CD4-positive, alpha-beta memory T cell (primary cell): ENCODE measurements at places on chromosomes 3 and 15.

DNA sequence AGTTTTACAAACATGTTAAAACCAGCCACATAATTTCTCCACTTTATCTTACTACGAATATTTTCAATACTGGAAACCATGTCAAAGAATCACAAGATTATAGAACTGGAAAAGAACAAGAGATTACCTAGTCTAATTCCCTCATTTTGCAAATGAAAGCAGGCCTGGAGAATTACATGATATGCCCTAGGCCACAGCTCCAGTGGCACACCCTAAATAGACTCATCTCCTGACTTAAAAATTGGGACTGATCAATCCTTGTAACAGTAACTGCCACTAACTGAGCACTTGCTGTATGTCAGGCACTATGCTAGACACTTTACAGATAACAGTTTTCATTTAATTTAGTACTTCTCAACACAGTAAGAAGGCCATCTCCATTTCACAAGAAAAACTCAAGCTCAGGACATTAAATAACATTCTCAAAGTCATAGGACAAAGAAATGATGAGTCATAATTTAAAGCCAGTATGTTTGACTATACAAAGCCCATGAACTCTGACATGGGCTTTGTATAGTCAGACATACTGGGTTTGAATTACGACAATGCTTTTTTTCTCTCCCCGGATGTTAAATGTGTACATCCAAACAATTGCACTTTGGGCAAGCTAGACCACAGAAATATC is 9.4 kb downstream of the IGSF11 start:
- H3K36me3 ChIP-seq, result no peaks in the 10 kb centered on the region
- H3K4me1 ChIP-seq, result no peaks in the 10 kb centered on the region
- no peak for DNase-seq

DNA sequence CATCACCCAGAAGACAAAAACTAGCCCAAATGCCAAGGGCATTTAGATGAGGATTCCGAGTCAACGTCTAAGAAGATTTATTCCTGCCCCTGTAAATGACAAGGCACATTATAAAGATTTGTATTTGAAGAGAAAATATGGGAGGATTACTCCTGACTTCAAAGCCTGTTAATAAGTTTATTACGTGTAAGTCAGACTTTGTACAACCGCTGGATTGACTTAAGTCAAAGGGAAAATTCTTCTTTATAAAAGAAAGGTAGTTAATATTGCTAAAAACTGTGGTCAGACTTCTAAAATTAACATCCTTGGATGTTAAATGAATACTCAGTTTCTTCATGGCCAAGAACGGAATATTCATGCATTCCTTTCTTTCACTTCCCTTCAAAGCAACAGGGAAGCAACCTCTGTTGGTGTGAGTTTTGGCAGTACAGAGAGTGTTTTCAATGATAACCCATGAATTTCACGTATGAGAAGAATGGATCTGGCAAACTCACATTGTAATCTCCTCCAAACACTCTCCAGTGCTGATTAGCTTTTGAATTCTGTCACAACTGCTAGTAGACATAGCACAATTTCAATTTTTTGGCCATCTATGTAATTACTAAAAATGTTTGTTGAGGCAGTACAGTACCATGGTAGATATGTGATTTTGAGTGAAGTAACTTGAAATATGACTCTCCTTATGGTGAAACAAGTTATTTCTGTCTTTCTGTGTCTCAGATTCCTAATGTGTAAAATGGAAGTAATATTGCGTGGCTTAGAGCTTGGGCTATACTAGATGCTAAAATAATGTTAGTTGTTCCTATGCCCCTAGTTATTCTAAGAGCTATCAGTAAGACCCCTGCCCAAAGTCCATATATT is 62.0 kb downstream of the PLD1 start:
- H3K4me3 ChIP-seq, result no peak overlapping the region
- no peaks in the 10 kb centered on the region for H3K4me1 ChIP-seq
- H3K27ac ChIP-seq, result no peak overlapping the region
- DNase-seq, result no peak
- H3K36me3 ChIP-seq, result no peaks in the 10 kb centered on the region

- no peaks in the 10 kb centered on the region for H3K36me3 ChIP-seq
- DNase-seq, result no peak
- no peak overlapping the region for H3K27ac ChIP-seq
- no peaks in the 10 kb centered on the region for H3K27me3 ChIP-seq
Measured at GRCh38 chr3:42667523-42668412, 14.3 kb downstream of the ZBTB47 start.

- H3K4me1 ChIP-seq, result no peaks in the 10 kb centered on the region
- H3K27me3 ChIP-seq, result no peaks in the 10 kb centered on the region
- H3K27ac ChIP-seq, result no peak overlapping the region
- DNase-seq, result no peak
- no peaks in the 10 kb centered on the region for H3K36me3 ChIP-seq
- H3K4me3 ChIP-seq, result no peak overlapping the region
Measured at GRCh38 chr3:134904241-134904771, 109.2 kb downstream of the EPHB1 start.

GRCh38 chr15:71469413-71469812 is 340.9 kb upstream of the NR2E3 start:
- no peaks in the 10 kb centered on the region for H3K36me3 ChIP-seq
- no peaks in the 10 kb centered on the region for H3K4me1 ChIP-seq
- H3K27ac ChIP-seq, result no peak overlapping the region
- no peak for DNase-seq

GRCh38 chr3:174457758-174458157 is 401.4 kb upstream of the NAALADL2 start:
- no peak overlapping the region for H3K4me3 ChIP-seq
- H3K4me1 ChIP-seq, result no peaks in the 10 kb centered on the region
- H3K27ac ChIP-seq, result no peak overlapping the region
- H3K27me3 ChIP-seq, result no peaks in the 10 kb centered on the region
- no peak for DNase-seq

DNA sequence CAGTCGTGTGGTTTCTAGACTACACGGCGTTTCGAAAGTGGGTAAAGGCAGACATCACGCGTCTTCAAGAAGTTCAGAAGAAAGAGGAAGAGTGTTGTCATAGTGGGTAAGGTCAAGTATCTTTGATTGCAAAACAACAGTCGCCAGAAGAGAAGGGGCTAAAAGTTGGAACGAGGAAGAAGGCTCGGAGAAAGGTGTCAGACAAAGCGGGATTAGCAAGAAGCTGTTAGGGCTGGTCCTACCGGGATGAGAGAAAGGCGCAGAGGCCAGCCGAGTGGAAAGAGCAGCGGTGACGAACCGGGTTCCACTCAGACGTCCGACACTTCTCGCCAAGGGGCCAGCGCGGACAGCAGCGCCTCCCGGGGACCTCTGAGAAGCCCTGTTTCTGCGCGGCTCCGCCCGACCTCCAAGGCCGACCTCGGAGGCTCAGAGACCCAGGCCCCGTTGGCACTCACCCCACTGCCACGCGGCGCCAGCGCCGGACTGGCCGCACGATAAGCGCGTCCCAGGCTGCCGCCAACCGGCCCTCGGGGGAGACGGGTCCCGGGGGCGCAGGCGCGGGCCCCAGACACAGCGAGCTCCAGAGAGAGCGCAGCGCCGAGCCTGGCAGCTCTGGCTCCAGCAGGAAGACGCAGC is 436 bp downstream of the ADPGK start:
- peak overlapping the region; percentile 87 for H3K27ac ChIP-seq
- H3K4me1 ChIP-seq, result peaks cover 62% of the 10 kb centered on the region
- H3K36me3 ChIP-seq, result peaks cover 10% of the 10 kb centered on the region
- peak overlapping the region; percentile 36 for H3K4me3 ChIP-seq
- H3K27me3 ChIP-seq, result no peaks in the 10 kb centered on the region

GRCh38 chr3:22959593-22959992 is 243.5 kb upstream of the UBE2E2 start:
- no peaks in the 10 kb centered on the region for H3K36me3 ChIP-seq
- no peak for DNase-seq
- no peaks in the 10 kb centered on the region for H3K27me3 ChIP-seq
- H3K4me3 ChIP-seq, result no peak overlapping the region
- no peaks in the 10 kb centered on the region for H3K4me1 ChIP-seq
- no peak overlapping the region for H3K27ac ChIP-seq

- no peaks in the 10 kb centered on the region for H3K27me3 ChIP-seq
- H3K27ac ChIP-seq, result no peak overlapping the region
- no peak for DNase-seq
- no peak overlapping the region for H3K4me3 ChIP-seq
- H3K4me1 ChIP-seq, result no peaks in the 10 kb centered on the region
Measured at GRCh38 chr3:114128826-114129225, 50.0 kb downstream of the DRD3 start.

DNA sequence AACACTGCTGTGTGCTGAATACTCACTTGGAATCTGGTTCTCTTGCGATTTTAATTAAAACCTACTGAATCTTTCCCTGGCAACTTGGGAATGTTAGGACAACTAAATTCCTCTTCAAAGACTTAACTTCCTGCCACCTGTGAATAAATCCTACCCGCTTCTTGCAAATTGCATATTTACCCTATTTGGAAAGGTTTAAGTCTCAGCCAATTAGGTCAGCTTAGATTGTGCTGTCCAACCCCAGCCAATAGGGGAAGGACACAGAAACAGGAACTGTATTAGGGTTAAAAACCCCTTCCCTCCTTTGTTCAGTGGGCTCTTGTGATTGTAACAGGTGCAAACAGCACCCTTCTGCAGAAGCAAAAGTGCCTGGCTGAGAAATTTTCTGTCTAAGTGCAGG is 38.6 kb upstream of the FSTL1 start:
- no peak overlapping the region for H3K4me3 ChIP-seq
- H3K27ac ChIP-seq, result no peak overlapping the region
- no peaks in the 10 kb centered on the region for H3K4me1 ChIP-seq
- no peaks in the 10 kb centered on the region for H3K36me3 ChIP-seq
- DNase-seq, result no peak

DNA sequence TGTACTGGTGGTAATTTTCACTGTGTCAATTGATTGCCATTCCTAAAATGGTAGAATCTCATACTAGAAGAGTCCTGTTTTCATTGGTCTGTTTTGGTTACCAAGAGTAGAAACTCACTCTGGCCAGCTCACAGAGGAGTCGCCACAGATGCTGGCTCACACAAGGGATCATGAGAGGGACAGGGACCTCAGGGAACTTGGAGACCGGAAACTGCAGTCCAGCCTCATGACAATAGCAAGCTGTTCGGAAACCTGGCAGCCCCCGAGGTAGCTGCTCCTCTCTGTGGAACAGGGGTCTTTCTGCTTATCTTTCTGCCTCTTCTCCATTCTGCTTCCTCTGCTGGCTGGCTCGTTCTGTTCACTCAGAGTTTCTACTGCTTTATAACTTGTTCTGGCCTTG is 192.9 kb downstream of the PLCL2 start:
- no peaks in the 10 kb centered on the region for H3K27me3 ChIP-seq
- H3K4me1 ChIP-seq, result peaks cover 34% of the 10 kb centered on the region
- no peak for DNase-seq
- no peak overlapping the region for H3K27ac ChIP-seq
- no peak overlapping the region for H3K4me3 ChIP-seq
- H3K36me3 ChIP-seq, result no peaks in the 10 kb centered on the region

DNA sequence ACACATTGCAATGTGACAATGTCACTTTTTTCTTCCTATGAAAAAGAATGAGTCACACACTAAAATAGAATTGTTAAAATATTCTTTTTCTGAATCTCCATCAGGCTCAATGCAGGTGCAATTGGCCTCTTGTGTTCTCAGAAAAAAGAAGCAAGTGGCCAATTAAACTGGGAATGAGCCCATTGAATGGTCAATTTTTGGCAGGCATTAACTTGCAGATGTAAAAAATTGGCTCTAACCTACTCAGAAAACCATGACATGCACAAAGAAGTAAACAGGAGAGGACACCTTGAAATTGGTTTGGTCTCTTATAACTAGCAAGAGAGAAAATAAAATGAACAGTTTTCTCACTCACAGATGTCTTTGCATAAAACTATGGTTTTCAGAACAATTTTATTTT is 820.8 kb downstream of the TBL1XR1 start:
- no peaks in the 10 kb centered on the region for H3K4me1 ChIP-seq
- no peak overlapping the region for H3K4me3 ChIP-seq

GRCh38 chr15:94023531-94023930 is 207.8 kb upstream of the MCTP2 start:
- no peaks in the 10 kb centered on the region for H3K27me3 ChIP-seq
- no peak overlapping the region for H3K27ac ChIP-seq
- no peak overlapping the region for H3K4me3 ChIP-seq
- DNase-seq, result no peak
- no peaks in the 10 kb centered on the region for H3K4me1 ChIP-seq

DNA sequence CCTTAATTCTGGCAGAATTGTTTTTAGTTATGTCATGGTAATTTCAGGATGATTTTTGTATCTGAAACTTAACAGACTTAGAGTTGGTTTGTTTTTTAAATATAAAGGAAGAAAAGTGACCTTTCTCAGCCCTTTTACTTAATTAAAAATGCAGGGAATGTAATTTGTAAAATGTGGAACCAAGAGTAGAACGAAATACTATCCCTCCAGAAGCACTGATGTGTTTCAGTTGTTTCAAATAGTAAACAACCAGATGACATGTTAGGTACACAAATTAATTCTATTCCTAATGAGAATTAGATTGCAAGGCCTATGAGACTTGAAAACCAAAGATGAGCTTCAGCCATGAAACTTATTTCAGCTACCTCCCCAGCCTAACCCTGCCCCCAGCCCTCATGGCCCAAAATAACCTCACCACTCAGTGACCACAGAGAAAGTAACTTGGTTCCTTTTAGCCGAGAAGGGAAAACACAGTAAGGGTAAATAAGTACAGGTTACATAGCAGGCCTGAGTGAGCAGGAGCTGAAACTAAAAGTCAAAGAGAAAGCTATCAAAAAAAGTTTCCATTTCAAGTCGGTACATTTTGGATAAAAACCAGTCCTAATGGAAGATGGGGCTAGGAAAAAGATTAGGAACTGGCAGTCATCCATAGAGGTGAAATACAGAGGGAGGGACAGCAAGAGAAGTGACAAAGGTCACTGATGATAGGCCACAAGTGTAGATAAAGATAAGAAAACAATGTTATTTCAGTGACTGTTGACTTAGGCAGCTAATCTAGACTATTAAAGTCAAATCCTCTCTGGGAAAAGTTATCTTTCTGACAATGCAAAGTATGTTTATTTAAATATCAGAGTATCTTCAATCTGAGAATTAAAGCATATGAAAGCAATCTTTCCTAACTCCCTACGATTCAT is 23.2 kb downstream of the SENP8 start:
- no peak overlapping the region for H3K4me3 ChIP-seq
- H3K27me3 ChIP-seq, result no peaks in the 10 kb centered on the region
- H3K27ac ChIP-seq, result no peak overlapping the region
- no peak for DNase-seq
- no peaks in the 10 kb centered on the region for H3K36me3 ChIP-seq

- H3K4me3 ChIP-seq, result no peak overlapping the region
- H3K4me1 ChIP-seq, result no peaks in the 10 kb centered on the region
- no peak for DNase-seq
- H3K36me3 ChIP-seq, result no peaks in the 10 kb centered on the region
- no peaks in the 10 kb centered on the region for H3K27me3 ChIP-seq
Measured at GRCh38 chr3:10926256-10926810, 66.2 kb upstream of the SLC6A1 start.
